ENCODE measurements at places on chromosomes 1 and 21. TPM values are rescaled to one million over a fixed set of nuclear protein-coding genes. Genes with fewer than 3 reads are reported as not detected.

DNA sequence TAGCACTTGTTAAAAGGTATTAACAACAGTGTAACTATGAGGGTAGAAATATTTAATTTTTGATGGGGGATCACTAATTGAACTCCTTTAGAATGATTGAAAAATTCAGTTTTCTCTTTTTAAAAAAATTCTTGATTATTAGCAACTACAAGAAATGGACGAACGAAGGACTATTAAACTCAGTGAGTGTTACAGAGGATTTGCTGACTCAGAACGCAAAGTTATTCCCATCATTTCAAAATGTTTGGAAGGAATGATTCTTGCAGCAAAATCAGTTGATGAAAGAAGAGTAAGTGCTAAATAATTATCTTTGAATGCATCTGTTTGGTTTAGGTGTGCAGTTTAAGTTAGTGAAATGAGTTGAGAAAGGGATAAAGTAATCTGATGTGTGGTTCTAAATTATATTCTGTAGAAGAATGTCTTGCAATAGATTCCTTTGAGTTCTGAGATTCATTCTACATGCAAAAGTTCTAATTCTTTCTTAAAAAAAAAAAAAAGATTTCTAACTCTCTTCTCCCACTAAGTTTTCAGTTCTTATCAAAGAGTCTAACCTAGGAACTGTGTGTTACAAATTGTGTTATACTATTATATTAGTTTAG, 85.0 kb downstream of the FNBP1L start:
- no peaks in the 10 kb centered on the region for H3K27me3 ChIP-seq
- H3K4me1 ChIP-seq = peaks cover 8% of the 10 kb centered on the region
- H3K36me3 ChIP-seq = peaks cover 10% of the 10 kb centered on the region
- no peak overlapping the region for H3K4me3 ChIP-seq

GRCh38 chr1:193766329-193766728, 579.9 kb upstream of the B3GALT2 start:
- no peaks in the 10 kb centered on the region for H3K36me3 ChIP-seq
- H3K4me1 ChIP-seq = peaks cover 11% of the 10 kb centered on the region
- H3K27me3 ChIP-seq = no peaks in the 10 kb centered on the region
- H3K27ac ChIP-seq = no peak overlapping the region
- H3K4me3 ChIP-seq = no peak overlapping the region

The RIMKLA gene
- total RNA-seq = 0.18 TPM

The DISP3 gene
- 0.21 TPM for total RNA-seq

DNA sequence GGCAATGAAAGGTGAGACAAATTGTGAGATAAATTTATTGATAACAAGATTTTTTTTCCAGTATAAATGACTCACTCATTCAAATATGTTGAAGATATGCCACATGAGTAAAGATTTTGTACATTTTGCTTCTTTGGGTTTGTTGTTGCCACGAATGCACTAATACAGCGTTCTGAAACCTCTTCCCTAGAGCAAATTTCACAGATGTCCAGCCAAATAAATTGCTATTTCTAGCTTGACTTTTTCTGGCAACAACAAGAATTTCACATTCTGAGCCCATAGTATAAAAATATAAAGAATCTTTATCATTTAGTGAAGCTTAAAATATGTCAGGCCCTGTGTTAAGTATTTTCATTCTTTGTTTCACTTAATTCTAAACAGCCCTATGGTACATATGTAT, 114.5 kb upstream of the COL24A1 start:
- H3K4me3 ChIP-seq = no peak overlapping the region
- H3K4me1 ChIP-seq = no peaks in the 10 kb centered on the region
- no peaks in the 10 kb centered on the region for H3K36me3 ChIP-seq
- H3K27ac ChIP-seq = no peak overlapping the region
- no peak for DNase-seq
- peaks cover 2% of the 10 kb centered on the region for H3K27me3 ChIP-seq

GRCh38 chr21:36928960-36929359, 37.5 kb downstream of the HLCS start:
- peak overlapping the region; percentile 12 for H3K27ac ChIP-seq
- H3K4me3 ChIP-seq = no peak overlapping the region
- H3K36me3 ChIP-seq = peaks cover 12% of the 10 kb centered on the region
- DNase-seq = no peak
- H3K4me1 ChIP-seq = peaks cover 8% of the 10 kb centered on the region

The LRIF1 gene
- total RNA-seq = 9.5 TPM

DNA sequence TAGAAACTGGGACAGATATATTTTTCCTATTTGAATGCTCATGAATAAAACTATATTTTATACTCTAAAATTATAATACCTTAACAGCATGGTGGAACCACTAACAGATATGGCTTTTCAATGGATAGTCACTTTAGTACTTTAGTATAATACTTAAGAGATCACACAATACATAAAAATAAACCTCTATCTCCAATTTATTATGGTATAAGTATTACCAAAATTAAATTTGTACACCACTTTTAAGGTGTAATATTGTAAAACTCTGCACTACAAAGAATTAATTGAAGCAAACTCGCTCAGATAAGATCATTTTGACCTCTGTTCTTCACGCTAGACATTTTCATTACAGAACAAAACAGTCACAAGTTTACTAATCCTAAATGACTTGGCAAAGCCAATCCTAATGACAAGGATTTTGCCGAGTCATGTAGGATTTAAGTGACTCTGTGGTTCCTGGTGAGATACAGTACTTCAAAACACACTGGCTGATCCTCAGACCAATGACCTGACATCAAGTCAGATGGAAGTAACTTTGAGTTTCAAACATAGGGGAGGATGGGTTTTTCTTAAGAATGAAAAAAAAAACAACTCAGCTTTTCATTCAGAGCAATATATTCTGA, 200.6 kb downstream of the SMYD3 start:
- no peaks in the 10 kb centered on the region for H3K36me3 ChIP-seq
- no peaks in the 10 kb centered on the region for H3K27me3 ChIP-seq
- no peak overlapping the region for H3K4me3 ChIP-seq
- H3K27ac ChIP-seq = no peak overlapping the region
- H3K4me1 ChIP-seq = peaks cover 36% of the 10 kb centered on the region

- peaks cover 17% of the 10 kb centered on the region for H3K36me3 ChIP-seq
- no peak overlapping the region for H3K4me3 ChIP-seq
- H3K4me1 ChIP-seq = peaks cover 31% of the 10 kb centered on the region
These were observed 28.0 kb downstream of the PTBP2 start for GRCh38 chr1:96749618-96750017.

The AMY1C gene
- not detected for total RNA-seq

- H3K36me3 ChIP-seq = peaks cover 2% of the 10 kb centered on the region
- H3K4me1 ChIP-seq = peaks cover 5% of the 10 kb centered on the region
- peaks cover 9% of the 10 kb centered on the region for H3K27me3 ChIP-seq
These were observed 14.0 kb downstream of the TNNT2 start for GRCh38 chr1:201363467-201363866.

GRCh38 chr1:94345148-94345721, 73.0 kb upstream of the ABCD3 start:
- H3K4me1 ChIP-seq = no peaks in the 10 kb centered on the region
- DNase-seq = no peak
- no peak overlapping the region for H3K4me3 ChIP-seq
- no peaks in the 10 kb centered on the region for H3K27me3 ChIP-seq

DNA sequence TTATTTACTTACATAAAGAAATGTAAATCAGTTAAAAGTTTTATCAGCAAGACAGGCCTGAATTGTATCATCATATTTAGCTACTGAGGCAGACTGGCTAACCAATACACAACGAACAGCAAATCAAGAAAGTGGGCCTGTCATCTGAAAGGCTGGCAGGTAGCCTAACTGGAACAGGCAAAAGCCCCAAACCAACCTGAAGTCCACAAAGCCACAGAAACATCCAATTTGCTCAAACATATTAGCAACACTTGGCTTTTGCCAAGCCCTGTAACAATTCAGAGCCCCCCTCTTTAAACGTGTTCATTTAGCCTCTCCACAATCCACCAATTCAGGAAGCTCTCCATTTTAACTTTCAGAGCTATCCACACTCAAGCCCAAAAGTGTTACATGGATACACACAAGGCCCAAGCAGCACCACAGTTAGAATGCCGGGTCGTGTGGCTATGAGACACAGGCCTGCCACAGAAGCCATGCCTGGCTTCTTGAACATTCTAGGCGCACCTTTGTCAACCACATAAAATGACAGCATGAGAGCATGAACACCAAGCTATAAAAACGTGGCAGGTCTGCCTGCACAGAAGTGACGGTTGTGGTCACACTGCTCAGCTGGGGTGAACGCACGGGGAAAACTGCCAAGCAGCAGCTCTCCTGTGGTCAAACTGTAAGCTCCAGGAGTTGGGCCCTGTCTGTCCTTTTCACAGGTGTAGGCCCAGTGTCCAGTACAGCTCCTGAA, 49.3 kb downstream of the CD34 start:
- no peak for DNase-seq
- H3K4me3 ChIP-seq = no peak overlapping the region
- H3K27me3 ChIP-seq = no peaks in the 10 kb centered on the region
- H3K4me1 ChIP-seq = no peaks in the 10 kb centered on the region
- no peak overlapping the region for H3K27ac ChIP-seq

DNA sequence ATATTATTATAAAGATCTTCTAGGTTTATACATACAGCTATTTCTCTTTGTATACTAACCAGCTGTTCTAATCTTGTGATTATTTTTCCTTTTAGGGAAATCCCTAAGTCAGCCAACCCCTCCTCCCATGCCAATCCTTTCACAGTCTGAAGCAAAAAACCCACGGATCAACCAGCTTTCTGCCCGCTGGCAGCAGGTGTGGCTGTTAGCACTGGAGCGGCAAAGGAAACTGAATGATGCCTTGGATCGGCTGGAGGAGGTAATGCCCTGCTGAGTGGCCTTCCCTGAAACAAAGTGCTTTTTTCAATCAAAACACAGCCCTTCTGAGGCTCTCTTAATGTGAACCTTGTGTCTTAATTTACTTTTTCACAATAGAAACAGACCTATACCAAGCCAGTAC, 32.4 kb upstream of the BMP8A start:
- H3K4me1 ChIP-seq = peaks cover 4% of the 10 kb centered on the region
- no peak overlapping the region for H3K27ac ChIP-seq
- H3K36me3 ChIP-seq = peaks cover 74% of the 10 kb centered on the region
- no peaks in the 10 kb centered on the region for H3K27me3 ChIP-seq

DNA sequence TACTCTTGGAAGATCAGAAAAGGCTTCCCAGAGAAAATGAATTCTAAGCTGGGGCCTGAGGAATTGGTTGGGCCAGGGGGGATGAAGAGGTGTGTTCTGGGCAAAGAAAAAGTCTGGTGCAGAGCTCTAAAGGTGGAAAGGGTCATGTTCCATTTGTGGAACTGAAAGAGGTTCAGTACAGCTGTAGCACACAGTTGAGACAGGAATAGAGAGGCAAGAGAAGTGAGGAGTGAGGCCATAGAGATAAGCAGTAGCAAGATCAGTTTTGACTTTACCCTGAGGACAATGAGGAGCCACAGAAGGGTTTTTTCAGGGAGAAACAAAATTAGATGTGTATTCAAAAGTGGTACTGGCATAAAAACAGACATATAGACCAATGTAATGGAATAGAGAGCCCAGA, 30.3 kb upstream of the MUTYH start:
- H3K4me3 ChIP-seq = no peak overlapping the region
- peaks cover 2% of the 10 kb centered on the region for H3K27me3 ChIP-seq
- no peak for DNase-seq
- H3K27ac ChIP-seq = no peak overlapping the region

The AGT gene
- 18.1 TPM for total RNA-seq

GRCh38 chr1:86389307-86389706, 6.8 kb downstream of the ODF2L start:
- no peak for DNase-seq
- H3K27ac ChIP-seq = peak overlapping the region; percentile 7
- no peaks in the 10 kb centered on the region for H3K27me3 ChIP-seq
- peaks cover 45% of the 10 kb centered on the region for H3K4me1 ChIP-seq
- H3K4me3 ChIP-seq = no peak overlapping the region
- H3K36me3 ChIP-seq = peaks cover 3% of the 10 kb centered on the region

The CIART gene
- 3.1 TPM for total RNA-seq

The PTPN14 gene
- 136 TPM for total RNA-seq

DNA sequence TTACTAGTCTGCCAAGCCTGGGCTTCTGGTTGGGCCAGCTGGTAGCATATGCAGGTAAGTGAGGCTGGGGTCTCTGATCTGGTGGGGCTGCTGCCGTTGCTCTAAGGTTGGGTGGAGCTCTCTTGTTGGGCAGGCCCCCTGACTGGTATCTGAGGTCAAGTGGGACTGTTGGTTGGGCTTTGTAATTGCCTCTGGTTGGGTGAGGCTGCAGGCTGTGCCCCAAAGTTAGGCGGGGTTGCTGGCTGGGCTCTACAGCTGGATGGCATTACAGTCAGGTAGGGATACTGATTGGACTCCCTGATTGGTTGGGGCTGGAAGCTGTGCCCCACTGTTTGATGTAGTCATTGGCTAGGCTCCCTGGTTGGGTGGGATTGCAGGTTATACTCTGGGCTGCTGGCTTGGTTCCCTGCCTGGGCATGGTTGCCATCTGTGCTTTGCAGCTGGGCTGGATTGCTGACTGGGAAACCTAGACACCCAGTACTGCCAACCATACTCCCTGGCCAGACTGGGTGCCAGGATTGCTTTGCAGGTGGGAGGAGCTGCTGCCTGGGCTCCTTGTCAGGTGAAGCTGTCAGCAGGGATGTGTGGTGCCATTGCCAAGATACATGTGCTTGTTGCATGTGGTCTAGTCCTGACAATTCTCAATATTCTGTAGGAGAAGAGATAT, 130.5 kb downstream of the RABGAP1L start:
- H3K27me3 ChIP-seq = no peaks in the 10 kb centered on the region
- H3K4me1 ChIP-seq = no peaks in the 10 kb centered on the region
- H3K36me3 ChIP-seq = peaks cover 15% of the 10 kb centered on the region
- H3K4me3 ChIP-seq = no peak overlapping the region
- DNase-seq = no peak

The VWA5B1 gene
- total RNA-seq = not detected

The FOXD2 gene
- total RNA-seq = 1.0 TPM

- H3K27me3 ChIP-seq = no peaks in the 10 kb centered on the region
- H3K4me3 ChIP-seq = no peak overlapping the region
- peaks cover 6% of the 10 kb centered on the region for H3K4me1 ChIP-seq
These were observed 81.0 kb downstream of the DIRAS3 start for GRCh38 chr1:67969446-67969845.

- peaks cover 42% of the 10 kb centered on the region for H3K4me1 ChIP-seq
- H3K27ac ChIP-seq = peak overlapping the region; percentile 87
- no peaks in the 10 kb centered on the region for H3K27me3 ChIP-seq
- H3K4me3 ChIP-seq = peak overlapping the region; percentile 88
These were observed 453 bp downstream of the PABPC4 start for GRCh38 chr1:39576016-39576657.

DNA sequence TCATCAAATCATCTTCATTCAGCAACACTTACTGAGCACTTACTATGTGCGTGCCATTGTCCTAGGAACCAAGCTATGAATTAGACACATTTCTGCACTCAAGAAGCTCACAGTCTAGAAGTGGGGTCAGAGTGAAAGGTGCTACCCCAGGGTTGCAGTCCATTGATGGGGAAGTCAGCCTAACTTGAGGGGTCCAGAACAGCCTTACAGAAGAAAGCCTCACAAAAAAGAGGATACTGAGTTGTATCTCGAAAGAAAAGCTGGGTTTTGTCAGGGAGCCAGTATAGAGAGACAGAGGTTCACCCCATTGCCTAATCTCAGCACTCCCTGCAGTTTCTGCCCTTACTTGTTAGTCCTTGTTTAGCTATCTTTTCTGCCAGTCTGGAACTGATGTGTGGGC, 153.1 kb upstream of the JUN start:
- peaks cover 19% of the 10 kb centered on the region for H3K4me1 ChIP-seq
- DNase-seq = no peak
- H3K27ac ChIP-seq = no peak overlapping the region
- H3K4me3 ChIP-seq = no peak overlapping the region

The TCHH gene
- not detected for total RNA-seq

GRCh38 chr1:226309398-226310244, 657 bp upstream of the LIN9 start:
- peak overlapping the region; percentile 78 for H3K4me3 ChIP-seq
- H3K36me3 ChIP-seq = no peaks in the 10 kb centered on the region
- DNase-seq = no peak
- peak overlapping the region; percentile 67 for H3K27ac ChIP-seq
- peaks cover 11% of the 10 kb centered on the region for H3K4me1 ChIP-seq

Data from chondrocyte (in vitro differentiated cells).